ENCODE measurements at places on chromosomes 4 and X.

DNA sequence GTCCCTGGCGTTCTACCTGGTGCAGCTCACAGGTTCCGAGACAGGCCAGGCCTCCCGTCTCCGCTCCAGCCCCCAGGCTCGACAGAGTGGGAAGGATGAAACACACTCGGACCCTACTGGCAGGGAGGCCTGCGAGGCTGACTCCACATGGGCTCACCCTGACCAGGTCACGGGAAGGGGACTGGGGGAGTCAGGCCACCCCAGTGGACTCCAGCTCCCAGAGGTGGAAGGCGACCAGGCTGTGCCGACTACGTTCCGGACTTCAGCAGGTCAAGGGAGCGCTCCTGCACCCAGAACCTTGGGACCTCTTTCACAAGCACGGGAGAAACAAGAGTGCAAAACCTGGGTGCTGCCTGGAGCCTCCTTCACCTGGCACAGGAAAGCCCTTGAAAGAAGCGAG lies 4.6 kb upstream of the IRAK1 start:
- no peak for DNase-seq

DNA sequence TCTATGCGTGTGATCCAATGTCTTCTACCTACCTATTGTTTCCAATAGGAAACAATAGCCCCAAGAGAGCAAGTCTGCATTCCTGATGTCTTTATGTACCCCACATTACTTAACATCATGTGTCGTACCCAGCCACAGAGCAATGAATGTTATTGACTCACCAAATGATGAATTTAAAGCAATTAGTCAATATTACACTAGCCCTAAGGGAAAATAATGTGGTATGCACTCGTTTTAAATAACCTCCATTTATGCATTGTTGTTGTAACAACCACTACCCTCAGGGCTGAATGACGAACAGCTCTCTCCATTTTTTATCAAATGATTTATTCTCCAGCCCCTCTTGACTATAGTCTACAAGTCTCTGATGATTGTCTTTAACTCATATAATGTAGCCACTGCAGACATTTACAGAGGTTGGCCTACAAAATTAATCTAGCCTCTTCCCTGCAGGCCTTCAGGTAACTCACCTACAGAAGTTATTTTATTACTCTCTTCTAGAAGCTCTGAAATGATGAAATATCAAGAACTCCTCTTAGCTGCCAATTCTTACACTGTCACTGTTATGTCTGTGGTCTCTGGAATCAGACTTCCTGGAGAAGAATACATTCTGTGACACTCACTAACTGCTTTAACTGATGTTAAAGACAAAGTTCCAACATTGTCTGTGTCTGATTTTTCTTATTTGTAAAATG lies 601.7 kb upstream of the GRIA3 start:
- DNase-seq: no peak

- no peak for DNase-seq
Observed at GRCh38 chr4:63583561-63583960, 825.7 kb downstream of the TECRL start.

DNA sequence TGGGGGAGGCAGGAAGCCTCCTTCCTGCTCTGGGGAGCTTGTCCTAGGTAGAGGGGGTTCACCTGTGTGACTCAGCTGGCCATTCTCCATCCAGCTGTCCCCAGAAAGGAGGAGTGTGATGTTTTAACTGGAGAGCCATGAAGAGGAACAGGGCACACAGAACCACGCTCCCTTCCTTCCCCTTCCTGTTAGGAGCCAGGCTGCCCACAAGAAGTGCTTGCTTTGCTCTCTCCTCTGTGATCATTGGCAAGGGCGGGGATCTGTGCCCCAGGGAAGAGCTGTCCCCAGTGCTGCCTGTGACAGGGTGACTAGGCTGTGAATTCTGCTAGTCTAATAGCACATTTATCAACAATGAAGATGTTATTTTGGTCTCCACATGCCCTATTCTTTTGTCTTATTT lies 169.6 kb upstream of the GATB start:
- DNase-seq: no peak

DNA sequence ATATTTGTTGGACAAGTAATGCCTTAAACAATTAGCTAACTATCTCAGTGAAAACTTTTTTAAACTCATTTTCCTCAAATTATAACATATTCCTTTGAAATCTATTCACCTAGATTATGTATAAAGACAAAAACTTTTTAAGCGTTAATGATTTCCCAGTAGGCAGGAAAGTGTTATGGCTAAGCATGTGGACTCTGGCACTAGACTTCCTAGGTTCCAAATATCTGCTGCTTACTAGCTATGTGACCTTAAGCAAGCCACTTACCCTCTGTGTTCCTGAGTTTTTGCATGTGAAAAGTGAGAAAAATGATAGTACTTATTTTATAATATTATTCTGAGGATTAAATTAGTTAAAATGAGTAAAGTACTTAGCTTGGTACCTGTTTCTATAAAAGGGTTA lies 301.8 kb downstream of the STPG2 start:
- no peak for DNase-seq

GRCh38 chrX:47321386-47321785 lies 49.0 kb upstream of the ZNF157 start:
- no peak for DNase-seq

DNA sequence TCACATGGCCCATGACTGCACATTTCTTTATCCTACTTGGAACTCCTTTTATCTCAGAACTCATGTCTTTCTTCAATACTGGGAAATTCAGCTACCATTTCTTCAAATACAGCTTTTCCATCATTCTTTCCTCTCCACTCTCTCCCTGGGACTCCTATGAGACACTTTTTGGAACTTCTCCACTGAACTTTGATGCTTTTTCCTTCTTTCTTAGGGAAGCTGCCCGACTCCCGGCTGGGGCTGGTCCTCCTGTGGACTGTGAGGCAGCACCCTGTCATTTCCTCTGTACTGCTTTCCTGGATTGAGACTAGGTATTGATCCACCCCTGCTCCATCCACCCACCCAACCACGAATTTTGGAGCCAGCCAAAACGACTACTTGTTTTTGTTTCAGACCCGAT lies 40.0 kb downstream of the ZFYVE28 start:
- no peak for DNase-seq

- DNase-seq: no peak
Observed at GRCh38 chr4:155757745-155758265, 1.0 kb upstream of the GUCY1B1 start.

- DNase-seq: no peak
Observed at GRCh38 chrX:154731184-154731583, 19.7 kb downstream of the GAB3 start.

DNA sequence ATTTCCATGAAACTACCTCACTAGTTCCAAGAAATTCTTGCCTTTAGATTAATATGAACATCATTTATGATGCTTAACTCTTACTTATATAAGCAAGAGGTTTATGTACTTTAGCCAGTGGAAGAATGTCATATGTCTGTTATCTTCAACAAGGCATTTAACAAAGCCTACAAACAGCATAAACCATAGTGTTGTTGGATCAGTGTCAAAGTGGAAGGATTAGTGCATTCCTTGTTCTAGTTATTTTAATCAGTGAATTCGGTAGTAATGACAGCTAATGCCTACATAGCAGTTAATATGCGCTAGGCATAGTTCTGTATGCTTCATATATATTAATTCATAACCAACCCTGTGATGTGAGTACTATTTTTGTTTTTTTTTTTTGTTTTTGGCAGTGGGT lies 3.1 kb downstream of the PI4K2B start:
- DNase-seq: no peak

DNA sequence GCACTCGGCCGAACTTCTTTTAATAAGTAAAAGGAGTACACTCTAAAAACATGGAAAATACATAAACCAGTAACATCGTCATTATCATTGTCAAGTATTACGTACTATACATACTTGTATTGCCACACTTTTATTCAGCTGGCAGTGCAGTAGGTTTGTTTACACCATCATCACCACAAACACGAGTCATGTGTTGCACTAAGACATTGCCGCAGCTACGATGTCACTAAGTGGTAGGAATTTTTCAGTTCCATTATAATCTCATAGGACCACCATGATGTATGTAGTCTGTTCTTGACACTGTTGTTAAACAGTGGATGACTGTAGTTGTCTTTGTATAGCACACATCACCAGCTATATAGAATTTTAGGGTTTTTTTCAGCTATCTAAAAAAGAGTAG lies 48.0 kb upstream of the TMEM131L start:
- DNase-seq: no peak

GRCh38 chr4:84366161-84366560 lies 132.9 kb downstream of the NKX6-1 start:
- no peak for DNase-seq

DNA sequence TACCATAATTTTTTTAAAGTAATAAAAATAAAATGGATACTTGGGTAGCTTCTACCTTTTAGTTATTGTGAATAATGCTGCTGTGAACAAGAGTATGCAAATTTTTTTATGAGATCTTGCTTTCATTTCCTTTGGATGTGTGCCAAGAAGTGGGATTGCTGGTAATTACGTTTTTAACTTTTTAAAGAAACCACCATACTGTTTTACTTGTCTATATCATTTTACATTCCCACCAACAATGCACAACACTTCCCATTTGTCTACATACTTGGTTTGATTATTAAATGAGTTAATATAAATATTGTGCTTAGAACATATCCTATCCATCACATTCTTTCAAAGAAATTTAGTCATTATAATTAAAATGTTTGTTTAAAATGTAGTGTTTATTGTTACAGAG lies 3.9 kb upstream of the SULT1B1 start:
- no peak for DNase-seq

DNA sequence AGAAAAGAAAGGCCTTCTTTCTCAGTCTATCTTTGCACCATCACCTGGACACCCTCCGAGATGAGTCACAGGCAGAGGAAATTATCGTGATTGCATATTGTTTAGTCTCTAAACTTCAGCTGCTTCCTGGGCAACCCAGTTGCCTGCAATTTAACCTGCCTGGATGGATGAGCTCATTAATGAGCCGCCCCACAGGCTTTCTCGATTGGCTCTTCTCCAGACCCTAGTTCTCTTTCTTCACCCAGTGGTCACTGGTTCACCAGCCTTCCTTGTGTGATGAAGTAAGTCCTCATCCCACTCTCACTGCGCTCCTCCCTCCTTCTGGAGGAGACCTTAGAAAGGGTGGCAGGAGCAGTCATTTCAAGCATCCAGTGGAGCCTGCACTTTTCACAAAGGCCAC lies 94.4 kb downstream of the SOWAHB start:
- DNase-seq: no peak

GRCh38 chrX:39661116-39661907 lies 436.4 kb downstream of the BCOR start:
- DNase-seq: no peak

DNA sequence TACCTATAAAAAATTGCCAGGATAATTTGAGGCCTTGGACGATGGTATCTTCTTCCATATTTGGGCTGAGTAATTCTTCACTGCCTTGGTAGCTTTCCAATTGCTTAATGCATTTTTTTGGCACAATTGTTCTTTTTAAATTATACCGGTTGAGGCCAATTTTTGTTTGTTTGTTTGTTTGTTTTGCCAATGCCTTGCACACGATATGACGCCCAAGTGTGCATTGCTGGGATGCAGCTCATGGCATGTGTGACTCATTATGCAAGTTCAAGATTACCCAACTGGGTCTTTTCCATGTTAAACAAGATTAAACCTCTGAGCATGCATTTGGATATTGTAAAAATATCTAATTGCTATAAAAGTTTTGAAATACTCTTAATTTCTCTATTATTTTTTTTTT lies 71.1 kb upstream of the KCNIP4 start:
- no peak for DNase-seq

GRCh38 chrX:52425775-52426174 lies 57.0 kb downstream of the XAGE2 start:
- no peak for DNase-seq

- no peak for DNase-seq
Observed at GRCh38 chr4:111930659-111931058, 214.6 kb upstream of the FAM241A start.

DNA sequence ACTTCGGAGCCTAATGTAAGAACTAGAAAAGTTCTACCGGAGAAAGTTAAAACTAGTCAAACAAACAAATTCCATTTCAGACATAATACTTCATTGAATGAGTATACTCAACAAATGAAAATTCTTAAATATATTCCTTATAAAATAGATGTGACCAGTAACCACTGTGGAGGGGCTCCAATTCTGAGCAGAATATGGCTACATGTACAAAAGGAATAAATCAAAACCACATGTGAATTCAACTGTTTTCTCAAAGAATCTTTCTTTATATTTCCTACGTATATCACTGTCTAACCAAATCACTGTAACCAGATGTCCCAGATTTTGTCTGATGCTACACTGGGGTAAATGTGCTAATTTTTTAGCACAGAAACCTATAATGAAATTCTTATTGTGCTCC lies 49.0 kb downstream of the HTN1 start:
- DNase-seq: no peak

- DNase-seq: no peak
Observed at GRCh38 chrX:29728639-29729038, 486.7 kb upstream of the MAGEB2 start.

DNA sequence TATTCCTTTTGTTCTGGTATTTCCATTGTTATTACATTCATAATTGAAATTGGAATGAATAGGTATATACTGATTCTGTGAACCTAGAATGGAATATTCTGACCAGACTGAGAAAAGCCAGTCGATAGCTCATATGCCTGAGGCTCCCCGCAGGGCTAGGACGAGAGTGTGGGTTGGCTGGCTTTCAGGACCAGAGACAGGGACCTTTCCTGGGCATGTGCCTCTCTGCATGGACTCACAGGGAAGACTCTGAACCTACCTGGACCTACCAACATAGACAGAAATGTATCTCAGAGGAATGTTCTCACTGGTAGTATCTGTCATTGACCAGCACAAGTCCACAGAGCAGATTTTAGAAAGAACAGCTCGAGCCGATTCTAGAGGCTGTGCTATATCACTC lies 214.6 kb downstream of the FRMPD4 start:
- no peak for DNase-seq

DNA sequence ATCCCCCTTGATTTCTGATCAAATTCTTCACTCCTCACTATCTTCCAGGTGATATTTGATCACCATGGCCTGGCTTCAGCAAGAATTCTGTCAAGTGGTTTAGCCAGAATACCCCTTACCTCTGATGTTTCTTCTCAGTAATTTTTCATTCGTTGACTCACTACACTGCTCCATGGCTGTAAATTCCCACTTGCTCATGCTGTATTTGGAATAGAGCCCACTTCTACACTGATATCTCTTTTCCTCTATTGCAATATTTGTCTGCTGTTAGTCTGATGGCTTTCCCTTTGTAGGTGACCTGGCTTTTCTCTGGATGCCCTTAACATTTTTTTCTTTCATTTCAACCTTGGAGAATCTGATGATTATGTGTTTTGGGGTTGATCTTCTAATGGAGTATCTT lies 73.9 kb upstream of the DIPK2B start:
- no peak for DNase-seq

- no peak for DNase-seq
Observed at GRCh38 chr4:66489370-66489769, 819.1 kb upstream of the EPHA5 start.

- no peak for DNase-seq
Observed at GRCh38 chr4:53477038-53477565, 99.7 kb downstream of the FIP1L1 start.

DNA sequence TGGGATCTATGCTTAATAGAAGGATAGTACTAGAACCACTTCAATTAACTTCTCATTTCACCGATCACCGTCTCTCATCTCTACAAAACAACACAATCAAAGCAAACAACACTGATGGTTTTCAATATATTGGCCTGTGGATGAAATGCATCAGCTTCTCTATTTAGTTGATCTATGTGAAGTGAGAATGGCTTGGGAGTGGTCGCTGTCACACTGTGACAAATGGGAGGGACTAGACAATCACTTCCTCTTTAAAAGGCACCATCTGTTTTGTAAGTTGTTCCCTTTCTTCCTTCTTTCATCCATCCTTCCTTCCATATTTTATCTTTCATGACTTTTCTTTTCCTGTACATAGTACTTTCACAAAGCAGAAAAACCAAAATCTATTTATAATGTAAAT lies 23.9 kb upstream of the NWD2 start:
- DNase-seq: no peak

Measured in activated T-helper 1 cell treated with anti-CD3 and anti-CD28 coated beads, Interleukin-2, amount 50 U/mL, for 16 hours (primary cell).